ENCODE measurements at places on chromosomes 7 and 10.
A peak's percentile ranks its signal among the peaks of the same experiment; 100 is the strongest.

- no peaks in the 10 kb centered on the region for H3K27me3 ChIP-seq
- no peak overlapping the region for H3K27ac ChIP-seq
- no peak overlapping the region for H3K4me3 ChIP-seq
- no peak for DNase-seq
- H3K4me1 ChIP-seq = peaks cover 3% of the 10 kb centered on the region
- H3K36me3 ChIP-seq = no peaks in the 10 kb centered on the region
These were observed 95.5 kb downstream of the OTUD1 start for GRCh38 chr10:23534326-23534725.

DNA sequence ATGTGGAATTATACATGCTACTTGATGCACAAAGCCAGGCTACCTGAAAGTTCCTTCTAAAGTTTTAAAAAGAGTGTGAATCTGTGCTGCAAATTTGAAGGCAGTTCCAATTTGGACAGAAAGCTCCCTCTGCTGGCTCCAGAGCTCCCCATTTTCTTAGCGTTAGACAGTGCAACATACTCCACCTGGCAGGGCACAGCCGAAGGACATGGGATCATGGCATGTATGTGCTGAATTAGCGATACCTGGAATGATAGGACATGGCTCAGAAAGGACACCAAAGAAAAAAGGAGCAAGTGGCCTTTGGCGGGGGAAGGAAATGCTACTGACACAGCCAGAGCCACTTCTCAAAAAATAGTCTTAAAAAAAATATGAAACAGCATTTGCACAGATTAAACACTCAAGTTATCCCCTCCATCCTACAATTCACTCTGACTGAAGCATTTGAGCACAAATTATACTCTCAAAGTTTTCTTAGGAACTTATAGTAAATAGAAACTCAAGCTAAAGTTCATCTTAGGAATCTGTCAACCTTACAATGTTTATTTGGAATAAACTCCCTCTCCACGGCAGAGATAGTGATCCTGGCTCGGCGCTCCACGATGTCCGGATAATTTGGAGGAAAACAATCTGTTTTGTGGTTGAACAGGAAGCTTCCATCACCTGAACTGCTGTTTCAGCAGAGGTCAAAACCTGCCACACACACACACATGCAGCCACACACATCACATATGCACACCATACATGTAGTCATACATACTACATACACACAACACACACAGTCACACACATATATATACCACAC, 80.0 kb downstream of the C7orf25 start:
- no peaks in the 10 kb centered on the region for H3K4me1 ChIP-seq
- DNase-seq = no peak

DNA sequence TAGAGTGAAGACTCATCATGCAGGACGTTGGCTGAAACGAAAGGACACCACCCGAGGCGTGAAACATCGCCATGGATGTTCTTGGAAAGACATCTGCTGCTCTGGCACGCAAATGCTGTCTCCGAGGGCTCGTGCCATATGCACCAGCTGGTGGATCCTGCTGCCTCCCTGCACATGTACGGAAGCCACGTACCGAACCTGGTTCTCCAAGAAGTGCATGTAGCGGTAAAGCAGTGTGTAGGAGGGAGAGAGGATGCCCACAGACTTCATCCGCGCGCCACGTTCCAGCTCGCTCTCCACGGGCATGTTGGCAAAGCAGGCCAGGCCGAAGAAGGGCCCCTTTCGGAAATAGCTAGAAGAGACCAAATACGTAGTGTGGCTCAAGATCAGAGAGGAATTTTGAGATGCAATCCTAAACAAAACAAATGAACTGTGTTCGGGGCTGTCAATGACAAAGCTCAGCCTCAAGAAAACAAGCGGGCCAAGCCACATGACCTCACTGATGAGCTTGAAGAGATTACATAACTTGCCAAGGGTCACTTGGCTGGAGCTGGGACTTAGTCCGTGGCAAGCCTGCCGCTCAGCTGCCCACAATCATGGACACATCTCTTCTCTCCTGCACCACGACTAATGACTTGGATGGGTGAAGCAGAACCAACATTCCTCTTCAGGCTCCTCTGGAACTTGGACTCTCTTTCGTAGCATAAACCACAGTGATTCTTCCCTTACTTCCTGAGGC, 16.5 kb downstream of the DENND11 start:
- H3K27me3 ChIP-seq = no peaks in the 10 kb centered on the region
- DNase-seq = no peak
- H3K4me3 ChIP-seq = no peak overlapping the region

- no peak overlapping the region for H3K27ac ChIP-seq
- peak overlapping the region; percentile 43 for H3K4me3 ChIP-seq
- H3K4me1 ChIP-seq = peaks cover 21% of the 10 kb centered on the region
- peaks cover 14% of the 10 kb centered on the region for H3K27me3 ChIP-seq
These were observed 871 bp upstream of the GTF2IRD1 start for GRCh38 chr7:74452748-74453321.

GRCh38 chr10:1605999-1606940, 131.1 kb downstream of the ADARB2 start:
- DNase-seq = no peak
- no peaks in the 10 kb centered on the region for H3K36me3 ChIP-seq
- no peak overlapping the region for H3K27ac ChIP-seq
- peaks cover 13% of the 10 kb centered on the region for H3K4me1 ChIP-seq

DNA sequence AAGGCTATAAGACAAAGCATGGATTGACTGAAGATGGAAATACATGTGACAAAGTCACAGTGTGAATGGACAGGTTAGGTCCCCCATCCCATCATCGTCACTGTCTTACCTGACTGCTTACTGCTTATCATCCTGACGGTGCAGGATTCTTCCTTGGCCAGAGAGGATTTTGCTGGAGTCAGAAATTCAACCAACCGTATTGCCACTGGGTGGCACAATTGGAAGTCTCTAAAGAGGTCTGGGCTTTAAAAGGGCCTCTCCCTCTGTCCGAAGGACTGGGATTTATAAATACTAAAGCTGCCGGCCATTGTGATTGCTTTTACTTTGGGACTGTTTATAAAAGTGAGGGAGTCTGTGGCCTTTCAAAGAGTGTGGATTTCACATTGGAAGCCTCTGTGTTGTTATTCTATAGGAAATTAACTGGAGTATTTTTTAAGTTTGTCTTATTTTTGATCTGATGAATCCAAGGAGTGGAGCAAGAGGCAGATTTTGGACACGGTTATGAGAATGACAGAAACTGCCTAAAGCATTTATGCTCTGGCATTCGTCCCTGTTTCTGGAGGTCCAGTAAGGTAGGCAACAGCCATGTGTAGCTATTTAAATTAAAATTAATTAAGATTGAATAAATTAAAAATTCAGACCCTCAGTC, 113.3 kb upstream of the CREB5 start:
- no peak overlapping the region for H3K4me3 ChIP-seq
- H3K4me1 ChIP-seq = peaks cover 15% of the 10 kb centered on the region
- H3K36me3 ChIP-seq = no peaks in the 10 kb centered on the region
- H3K27me3 ChIP-seq = no peaks in the 10 kb centered on the region
- DNase-seq = no peak

- no peak for DNase-seq
- no peak overlapping the region for H3K27ac ChIP-seq
- peaks cover 46% of the 10 kb centered on the region for H3K4me1 ChIP-seq
- H3K27me3 ChIP-seq = no peaks in the 10 kb centered on the region
These were observed 27.2 kb downstream of the PWWP2B start for GRCh38 chr10:132423966-132424861.

DNA sequence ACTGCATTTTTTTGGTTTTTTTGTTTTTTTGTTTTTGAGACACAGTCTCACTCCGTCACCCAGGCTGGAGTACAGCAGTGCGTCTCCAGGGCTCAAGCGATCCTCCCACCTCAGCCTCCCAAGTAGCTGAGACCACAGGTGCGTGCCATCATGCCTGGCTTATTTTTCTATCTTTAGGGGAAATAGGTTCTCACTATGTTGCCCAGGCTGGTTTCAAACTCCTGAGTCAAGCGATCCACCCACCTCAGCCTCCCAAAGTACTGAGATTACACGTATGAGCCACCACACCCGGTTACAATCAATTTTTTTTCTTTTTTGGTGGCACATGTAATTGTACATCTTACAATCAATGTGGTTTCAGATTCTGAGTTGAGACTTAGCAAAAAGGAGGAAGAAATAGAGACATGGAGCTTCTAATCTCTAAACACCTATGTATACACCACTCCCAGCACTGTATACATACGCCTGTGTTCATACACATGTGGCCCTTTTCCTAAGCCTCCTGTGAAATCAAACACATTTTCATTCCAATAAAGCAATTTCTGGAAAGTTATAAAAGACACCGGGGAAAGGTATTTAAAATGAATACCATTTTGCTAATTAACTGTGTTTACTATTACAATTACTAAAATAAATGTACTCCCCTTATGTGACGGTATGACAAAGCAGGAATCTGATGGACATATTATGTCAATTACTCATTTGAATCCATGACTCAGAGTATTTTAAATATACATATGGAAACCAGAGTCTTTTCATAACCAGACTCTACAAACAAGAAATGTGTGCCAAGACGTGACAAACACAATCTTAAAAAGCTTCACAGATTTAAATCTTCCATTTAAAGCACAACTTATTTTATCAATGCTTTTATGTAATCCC, 40.9 kb downstream of the SMURF1 start:
- no peak overlapping the region for H3K4me3 ChIP-seq
- no peaks in the 10 kb centered on the region for H3K27me3 ChIP-seq
- no peaks in the 10 kb centered on the region for H3K36me3 ChIP-seq
- no peak for DNase-seq

DNA sequence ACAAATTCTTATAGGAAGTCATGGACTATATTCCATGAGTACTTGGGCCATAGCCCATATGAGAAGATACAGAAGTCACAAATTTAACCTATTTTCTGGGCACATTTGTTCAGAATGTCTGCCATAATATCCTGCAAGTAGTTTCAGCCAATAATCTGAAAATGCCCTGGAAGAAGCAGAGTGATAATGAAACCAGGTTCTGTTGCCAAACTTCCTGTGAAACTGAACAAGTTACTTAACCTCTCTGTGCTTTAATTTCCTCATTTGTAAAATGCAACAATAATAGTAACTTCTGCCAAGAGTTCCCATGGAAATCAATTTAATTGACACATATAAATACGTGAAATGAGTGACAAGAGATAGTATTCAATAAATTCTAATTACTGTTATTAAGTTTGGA, 88.8 kb downstream of the SEMA3C start:
- H3K4me3 ChIP-seq = no peak overlapping the region
- H3K27ac ChIP-seq = no peak overlapping the region
- H3K27me3 ChIP-seq = no peaks in the 10 kb centered on the region
- DNase-seq = no peak
- no peaks in the 10 kb centered on the region for H3K36me3 ChIP-seq

GRCh38 chr10:44327461-44327860, 57.4 kb downstream of the CXCL12 start:
- DNase-seq = no peak
- no peak overlapping the region for H3K27ac ChIP-seq
- H3K4me1 ChIP-seq = no peaks in the 10 kb centered on the region
- no peaks in the 10 kb centered on the region for H3K36me3 ChIP-seq

- H3K4me1 ChIP-seq = peaks cover 19% of the 10 kb centered on the region
- H3K4me3 ChIP-seq = no peak overlapping the region
- DNase-seq = no peak
- H3K36me3 ChIP-seq = no peaks in the 10 kb centered on the region
- no peaks in the 10 kb centered on the region for H3K27me3 ChIP-seq
- no peak overlapping the region for H3K27ac ChIP-seq
These were observed 1.9 kb upstream of the IFRD1 start for GRCh38 chr7:112448381-112448780.

- DNase-seq = no peak
- H3K4me3 ChIP-seq = no peak overlapping the region
- no peak overlapping the region for H3K27ac ChIP-seq
- H3K4me1 ChIP-seq = no peaks in the 10 kb centered on the region
- H3K27me3 ChIP-seq = no peaks in the 10 kb centered on the region
- no peaks in the 10 kb centered on the region for H3K36me3 ChIP-seq
These were observed 20.4 kb upstream of the INSYN2A start for GRCh38 chr10:127216786-127217185.

DNA sequence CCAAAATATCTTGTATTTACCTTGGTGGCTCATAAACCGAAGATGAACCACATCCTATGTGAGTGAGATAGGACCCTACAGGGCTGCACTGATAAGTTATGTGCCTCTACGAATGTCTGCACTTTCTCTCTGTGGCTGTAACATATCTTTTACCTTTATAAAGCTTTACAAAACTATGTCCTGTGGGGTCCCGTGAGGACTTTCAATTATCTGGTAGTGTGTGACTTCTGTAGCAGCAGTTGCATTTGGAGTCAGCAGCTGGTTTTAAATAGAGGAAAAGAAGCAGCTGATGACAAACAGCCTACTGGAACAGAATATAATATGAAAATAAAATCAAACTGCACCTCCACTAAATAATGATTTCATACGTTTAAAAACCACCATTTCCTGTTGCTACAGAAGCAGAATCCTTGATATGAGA, 222.4 kb upstream of the GNAI1 start:
- H3K4me1 ChIP-seq = no peaks in the 10 kb centered on the region
- DNase-seq = no peak
- H3K27ac ChIP-seq = no peak overlapping the region
- H3K4me3 ChIP-seq = no peak overlapping the region
- H3K27me3 ChIP-seq = no peaks in the 10 kb centered on the region

DNA sequence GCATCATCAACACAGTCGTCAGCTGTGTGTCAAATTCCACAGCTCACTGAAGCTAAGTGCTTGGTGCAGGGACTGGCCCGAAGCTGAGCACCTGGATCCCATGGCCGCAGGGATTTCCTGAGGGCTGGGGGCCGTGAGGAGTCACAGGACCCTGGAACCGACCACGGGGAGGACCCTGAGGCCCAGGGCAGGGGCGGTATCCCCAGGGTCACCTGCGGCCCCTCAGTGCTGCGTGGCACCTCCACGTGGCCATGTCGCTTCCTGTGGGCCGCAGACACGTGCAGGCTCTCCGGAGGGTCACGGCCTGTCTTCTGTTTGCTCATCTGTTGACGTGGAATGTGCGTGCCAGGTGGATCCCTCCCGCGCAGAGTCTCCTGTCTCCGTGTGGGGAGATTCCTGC, 53.4 kb downstream of the NKX6-2 start:
- H3K4me3 ChIP-seq = no peak overlapping the region
- H3K36me3 ChIP-seq = peaks cover 9% of the 10 kb centered on the region
- no peaks in the 10 kb centered on the region for H3K4me1 ChIP-seq

DNA sequence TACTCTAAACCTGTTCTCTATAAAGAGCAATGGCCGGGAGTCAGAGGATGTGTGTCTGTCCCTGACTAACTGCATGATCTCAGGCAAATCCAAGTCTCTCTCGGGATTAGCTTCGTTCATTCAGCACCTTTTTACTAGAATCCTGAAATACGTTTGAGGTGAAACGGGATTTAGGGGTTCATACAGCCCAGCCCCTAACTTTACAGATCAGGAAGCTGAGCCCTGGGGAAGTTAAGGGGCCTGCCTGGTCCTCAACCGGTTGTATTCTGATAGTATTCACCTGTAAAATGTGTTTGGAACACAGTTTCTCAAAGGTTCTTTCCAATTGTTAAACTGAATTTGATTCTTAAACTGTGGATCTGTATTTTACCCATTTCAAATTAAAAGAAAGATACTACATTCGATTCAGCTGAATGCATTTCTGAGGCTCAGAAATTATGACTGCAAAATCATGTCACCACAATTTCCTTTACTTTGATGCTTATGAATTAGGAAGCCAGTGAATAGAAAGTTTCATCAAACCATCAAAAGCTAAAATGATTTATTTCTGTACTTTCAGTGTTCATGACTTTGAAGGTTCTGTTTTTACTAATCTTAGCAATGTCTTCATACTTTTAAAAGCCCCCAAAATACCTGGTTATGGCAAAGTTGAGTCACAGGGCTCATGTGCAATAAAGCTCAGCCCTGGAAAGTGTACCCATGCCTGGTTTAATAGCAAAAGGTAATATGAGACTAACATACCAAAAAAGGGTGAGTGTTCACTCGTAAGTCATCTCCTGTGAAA, 28.9 kb upstream of the EZH2 start:
- H3K27me3 ChIP-seq = no peaks in the 10 kb centered on the region
- no peak overlapping the region for H3K27ac ChIP-seq
- no peaks in the 10 kb centered on the region for H3K36me3 ChIP-seq
- no peak overlapping the region for H3K4me3 ChIP-seq
